ENCODE measurements at places on chromosomes 2 and 18.

DNA sequence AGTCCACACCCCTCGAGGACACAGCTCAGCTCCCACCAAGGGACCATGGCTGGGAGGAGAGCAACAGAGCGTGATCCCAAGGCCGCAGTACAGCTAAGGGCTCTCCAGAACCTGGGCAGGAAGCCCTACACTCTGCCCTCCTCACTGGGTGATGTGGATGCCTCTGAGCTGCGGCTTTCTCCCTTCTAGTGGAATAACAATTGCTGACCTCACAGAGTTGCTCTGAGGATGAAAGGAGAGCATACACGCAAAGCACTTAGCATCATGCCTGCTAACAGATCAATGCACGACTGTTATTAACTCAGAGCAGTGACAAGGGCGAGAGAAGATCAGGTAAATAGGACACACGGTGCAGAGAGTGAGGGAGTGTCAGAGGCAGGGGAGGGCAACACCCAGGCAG is 74.2 kb downstream of the ZFP36L2 start:
- DNase-seq = no peak

DNA sequence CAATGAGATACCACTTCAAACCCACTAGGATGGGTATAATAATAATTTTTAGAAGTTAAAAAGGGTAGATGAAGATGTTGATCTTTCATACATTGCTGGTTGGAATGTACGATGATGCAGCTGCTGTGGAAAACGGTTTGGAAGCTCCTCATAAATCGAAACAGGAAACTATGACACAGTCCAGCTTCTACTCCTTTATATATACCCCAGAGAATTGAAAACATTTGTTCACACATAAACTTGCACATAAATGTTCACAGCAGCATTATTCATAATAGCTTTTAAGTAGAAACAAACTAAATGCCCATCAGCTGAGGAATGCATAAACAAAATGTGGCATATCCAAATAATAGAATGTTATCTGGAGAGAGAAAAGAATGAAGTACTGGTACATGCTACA is 95.0 kb downstream of the STRADB start:
- no peak for DNase-seq

- no peak for DNase-seq
Observed at GRCh38 chr2:42764901-42765300, 966 bp upstream of the OXER1 start.

- no peak for DNase-seq
Observed at GRCh38 chr2:172083628-172084394, 1.5 kb upstream of the DLX1 start.

DNA sequence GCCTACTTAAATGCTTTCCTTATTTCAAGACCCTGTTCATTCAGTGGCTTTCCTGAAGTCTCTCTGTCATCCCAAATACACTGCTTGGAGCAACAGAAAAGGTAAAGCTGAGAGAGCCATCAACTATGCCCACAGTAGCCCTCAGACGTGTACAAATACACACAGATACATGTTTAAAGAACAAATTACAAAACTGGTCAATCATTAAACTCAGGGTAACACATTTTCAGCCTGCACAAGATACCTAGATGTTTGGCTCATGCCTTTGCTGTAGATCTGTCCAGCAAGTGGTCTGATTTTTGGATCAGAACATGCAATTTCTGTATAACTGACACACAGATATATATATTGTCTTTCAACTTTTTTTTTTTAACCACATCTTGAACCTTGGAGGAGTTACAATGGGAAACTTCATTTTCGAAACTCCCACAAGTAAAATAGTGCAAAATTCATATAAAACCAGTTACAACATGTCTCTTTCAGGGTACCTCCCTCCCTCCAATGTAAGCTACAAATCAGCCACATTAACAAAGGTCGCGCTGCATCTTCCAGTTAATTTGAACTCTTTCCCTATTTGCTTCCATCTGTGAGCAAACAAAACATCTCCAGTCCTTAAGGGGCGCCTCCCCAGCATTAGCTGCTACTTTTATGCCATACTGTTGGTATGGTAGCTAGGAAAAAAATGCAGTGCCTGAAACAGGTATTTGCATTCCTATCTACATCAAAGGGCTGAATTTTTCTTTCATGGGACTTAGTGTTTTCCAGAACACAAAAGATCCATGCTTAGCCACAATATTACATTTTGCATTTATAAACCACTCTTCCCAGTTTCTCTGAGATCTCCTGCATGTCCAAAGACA is 311.9 kb downstream of the NRXN1 start:
- no peak for DNase-seq

- DNase-seq = no peak
Observed at GRCh38 chr2:128495996-128496547, 177.4 kb upstream of the HS6ST1 start.

- no peak for DNase-seq
Observed at GRCh38 chr2:170715932-170716777, 1.0 kb downstream of the SP5 start.

GRCh38 chr2:29212009-29212408 is 96.8 kb downstream of the CLIP4 start:
- DNase-seq = no peak

- DNase-seq = no peak
Observed at GRCh38 chr2:8998418-8999101, 4.9 kb downstream of the MBOAT2 start.

GRCh38 chr2:233961905-233962304 is 44.7 kb downstream of the TRPM8 start:
- no peak for DNase-seq

- DNase-seq = no peak
Observed at GRCh38 chr2:225797394-225797793, 397.9 kb downstream of the NYAP2 start.

- DNase-seq = no peak
Observed at GRCh38 chr2:105820691-105821090, 76.0 kb downstream of the NCK2 start.

- DNase-seq = no peak
Observed at GRCh38 chr18:31591113-31591512, 564 bp upstream of the TTR start.

- DNase-seq = no peak
Observed at GRCh38 chr2:204240961-204241360, 304.3 kb upstream of the PARD3B start.

- no peak for DNase-seq
Observed at GRCh38 chr18:73232933-73233332, 365.1 kb upstream of the NETO1 start.

GRCh38 chr2:200352636-200353035 is 46.1 kb downstream of the SPATS2L start:
- DNase-seq = no peak

GRCh38 chr2:233844064-233844807 is 10.1 kb downstream of the HJURP start:
- DNase-seq = no peak

GRCh38 chr2:157692768-157693167 is 64.1 kb upstream of the ACVR1C start:
- no peak for DNase-seq

DNA sequence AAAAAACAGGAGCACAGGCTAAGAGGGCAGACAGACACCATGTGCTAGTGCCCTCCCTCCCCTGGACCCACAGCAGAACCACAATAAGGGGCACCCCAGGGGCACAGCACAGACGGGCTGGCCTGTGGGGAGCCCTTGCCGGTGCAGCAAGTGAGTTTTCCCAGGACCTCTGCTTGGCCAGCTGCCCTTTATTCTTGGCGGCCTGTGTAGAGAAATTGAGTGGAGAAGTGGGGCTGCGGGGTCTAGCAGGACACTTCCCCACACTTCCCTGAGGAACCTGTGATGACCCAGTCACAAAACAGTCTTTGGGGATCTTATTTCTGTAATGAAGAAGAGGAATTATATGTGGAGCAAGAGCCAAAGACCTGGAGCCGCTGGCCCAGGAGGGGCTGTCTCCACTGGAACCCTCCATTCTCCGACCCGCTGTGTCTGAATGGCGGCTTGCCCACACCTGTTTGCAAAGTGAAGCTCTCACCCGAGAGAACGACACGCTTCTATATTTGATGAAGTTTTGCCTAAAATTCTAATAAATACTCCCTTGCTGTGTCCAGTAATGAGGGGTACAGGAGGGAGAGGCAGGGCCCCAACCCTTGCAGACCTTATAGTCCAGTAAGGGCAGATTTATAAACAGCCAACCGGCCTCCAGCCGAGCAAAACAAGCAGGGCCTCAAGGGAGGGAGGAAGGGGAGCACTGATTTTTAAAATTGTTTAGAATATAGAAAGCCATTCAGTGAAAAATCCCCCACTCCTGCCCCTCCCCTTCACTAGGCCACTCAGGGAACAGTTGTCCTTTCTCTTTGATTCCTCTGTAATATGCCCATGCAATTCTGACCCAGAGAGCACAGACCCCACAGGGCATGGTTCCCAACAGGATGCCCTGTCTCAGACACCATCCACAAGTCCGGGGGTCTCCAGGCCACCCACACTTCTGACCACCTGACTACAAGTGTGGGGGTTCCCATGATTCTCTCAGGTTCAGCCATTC is 44.7 kb upstream of the SNED1 start:
- DNase-seq = no peak

DNA sequence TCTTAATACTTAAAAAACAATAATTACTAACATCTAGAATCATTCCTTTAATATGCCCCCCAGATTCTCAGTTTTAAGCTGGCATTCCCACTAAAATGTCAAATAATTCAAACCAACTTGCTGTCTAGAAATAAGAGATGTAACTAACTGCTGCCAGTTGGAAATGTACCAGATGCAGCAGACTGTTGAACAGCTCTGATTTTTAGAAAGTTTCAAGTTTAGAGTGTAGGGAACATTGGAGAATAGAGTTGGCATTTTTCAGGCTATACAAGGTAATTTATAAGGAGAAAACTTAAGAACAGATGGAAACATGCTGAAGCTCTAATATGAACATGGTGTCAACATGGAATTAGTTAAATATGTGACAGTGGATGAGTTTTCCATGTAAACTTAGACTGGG is 101.4 kb downstream of the PTRHD1 start:
- DNase-seq = no peak

- DNase-seq = no peak
Observed at GRCh38 chr2:168216351-168217005, 30.9 kb downstream of the STK39 start.

GRCh38 chr2:19929226-19929625 is 27.4 kb upstream of the TTC32 start:
- DNase-seq = no peak

- DNase-seq = no peak
Observed at GRCh38 chr2:135825550-135826176, 11.3 kb downstream of the LCT start.

Data from globus pallidus (tissue), 1 donor.